ENCODE measurements at places on chromosomes 2 and 18.
A peak's percentile ranks its signal among the peaks of the same experiment; 100 is the strongest.

- DNase-seq, result no peak
Observed at GRCh38 chr2:134202371-134202770, 51.5 kb upstream of the MGAT5 start.

GRCh38 chr18:63292831-63293683, 26.5 kb downstream of the BCL2 start:
- no peak for DNase-seq

- no peak for DNase-seq
Observed at GRCh38 chr2:217953531-217953932, 49.3 kb downstream of the TNS1 start.

DNA sequence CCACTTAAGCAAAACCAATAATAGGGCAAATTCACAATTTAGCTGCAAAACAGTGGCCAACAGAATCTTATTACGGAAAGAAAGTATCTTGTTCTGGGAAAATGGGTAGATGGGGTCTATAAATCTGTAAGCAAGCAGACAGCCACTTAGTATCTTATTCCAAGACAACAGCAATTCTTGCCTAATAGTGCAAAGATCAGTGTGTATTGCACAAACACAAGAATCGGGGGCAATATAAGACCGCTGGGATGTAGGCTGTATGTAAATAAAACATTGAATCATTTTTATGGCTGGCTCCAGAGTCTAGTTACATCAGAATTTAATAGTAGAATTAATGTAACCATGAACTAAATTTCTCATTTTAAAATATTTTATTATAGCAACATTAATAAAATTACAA, 85.6 kb downstream of the FBXO15 start:
- DNase-seq, result no peak

DNA sequence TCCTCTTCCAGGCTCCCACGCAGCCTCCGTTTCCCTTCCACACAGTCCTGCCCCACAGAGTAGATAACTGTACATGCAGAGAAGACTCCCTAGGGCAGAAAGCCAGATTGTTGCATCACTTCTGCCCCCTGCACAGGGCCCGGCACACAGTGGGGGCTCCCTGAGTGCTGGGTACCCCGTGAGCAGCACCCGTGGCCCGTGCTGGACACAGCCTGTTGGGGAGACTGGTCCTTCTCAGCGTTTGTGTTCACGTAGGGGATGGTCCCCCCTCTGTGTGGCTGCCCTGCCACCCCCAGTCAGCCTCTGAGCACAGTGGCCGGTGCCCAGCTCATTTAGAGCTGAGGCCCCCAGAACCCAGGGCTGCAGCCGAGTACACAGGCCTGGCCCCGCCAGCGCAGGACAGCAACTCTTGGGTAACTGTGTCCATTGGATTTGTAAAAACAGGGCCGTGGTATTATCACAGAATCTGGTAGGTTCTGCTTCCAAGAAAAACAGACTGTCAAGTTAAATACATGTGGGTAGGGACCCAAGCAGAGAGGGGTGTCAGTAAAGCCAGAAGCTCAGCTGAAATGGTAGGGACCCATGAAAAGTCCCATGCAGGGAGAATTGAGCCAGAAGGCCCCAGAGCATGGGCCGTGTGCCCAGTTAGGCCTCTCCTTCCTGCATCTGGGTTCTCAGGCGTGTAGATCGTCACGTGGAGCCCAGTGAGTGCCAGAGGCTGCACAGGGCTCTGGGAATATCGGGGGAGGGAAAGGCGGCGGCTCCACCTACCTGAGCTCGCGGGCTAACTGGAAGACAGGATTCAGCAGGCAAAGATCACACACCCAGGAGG, 257.3 kb downstream of the ATAD2B start:
- peak; percentile 11 for DNase-seq

DNA sequence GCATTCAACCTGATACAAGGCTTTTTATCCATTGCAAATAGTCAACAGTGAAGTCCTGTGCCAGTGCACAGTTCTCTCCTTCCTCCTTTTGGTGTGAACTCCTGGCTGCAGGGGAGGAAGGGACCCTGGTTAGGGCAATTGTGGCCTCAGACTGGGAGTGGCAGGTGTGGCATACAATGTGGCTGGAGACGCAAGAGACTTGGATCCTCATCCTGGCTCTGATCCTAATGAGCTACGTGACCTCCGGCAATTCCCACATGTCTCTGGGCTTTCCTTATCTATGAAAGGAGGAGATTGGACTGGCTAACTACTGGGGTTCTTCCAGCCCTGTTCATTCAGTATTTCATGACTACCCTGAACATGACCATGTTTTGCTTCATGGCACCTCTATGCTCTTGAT, 10.5 kb upstream of the IL1A start:
- no peak for DNase-seq

- DNase-seq, result no peak
Observed at GRCh38 chr2:234954551-234954992, 2.8 kb downstream of the SH3BP4 start.

DNA sequence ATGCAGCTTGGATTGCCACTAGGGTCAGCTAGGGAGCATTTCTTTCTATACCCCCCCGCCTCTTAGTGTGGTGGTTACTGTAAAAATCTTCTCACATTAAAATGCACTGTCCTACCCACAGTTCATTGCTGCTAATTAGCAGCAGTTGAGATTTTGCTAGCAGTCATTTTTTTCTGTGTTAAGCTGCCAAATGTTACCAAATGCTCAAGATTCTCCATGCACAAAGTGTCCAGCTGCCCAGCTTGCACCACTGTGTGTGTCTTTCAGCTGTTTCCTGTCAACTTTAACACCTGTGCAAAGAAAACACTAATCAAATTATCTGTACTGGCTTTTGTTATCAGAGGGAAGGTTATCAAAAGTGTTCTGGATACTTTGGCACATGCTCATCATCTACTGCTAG, 679.3 kb downstream of the NR4A2 start:
- DNase-seq, result peak; percentile 40

DNA sequence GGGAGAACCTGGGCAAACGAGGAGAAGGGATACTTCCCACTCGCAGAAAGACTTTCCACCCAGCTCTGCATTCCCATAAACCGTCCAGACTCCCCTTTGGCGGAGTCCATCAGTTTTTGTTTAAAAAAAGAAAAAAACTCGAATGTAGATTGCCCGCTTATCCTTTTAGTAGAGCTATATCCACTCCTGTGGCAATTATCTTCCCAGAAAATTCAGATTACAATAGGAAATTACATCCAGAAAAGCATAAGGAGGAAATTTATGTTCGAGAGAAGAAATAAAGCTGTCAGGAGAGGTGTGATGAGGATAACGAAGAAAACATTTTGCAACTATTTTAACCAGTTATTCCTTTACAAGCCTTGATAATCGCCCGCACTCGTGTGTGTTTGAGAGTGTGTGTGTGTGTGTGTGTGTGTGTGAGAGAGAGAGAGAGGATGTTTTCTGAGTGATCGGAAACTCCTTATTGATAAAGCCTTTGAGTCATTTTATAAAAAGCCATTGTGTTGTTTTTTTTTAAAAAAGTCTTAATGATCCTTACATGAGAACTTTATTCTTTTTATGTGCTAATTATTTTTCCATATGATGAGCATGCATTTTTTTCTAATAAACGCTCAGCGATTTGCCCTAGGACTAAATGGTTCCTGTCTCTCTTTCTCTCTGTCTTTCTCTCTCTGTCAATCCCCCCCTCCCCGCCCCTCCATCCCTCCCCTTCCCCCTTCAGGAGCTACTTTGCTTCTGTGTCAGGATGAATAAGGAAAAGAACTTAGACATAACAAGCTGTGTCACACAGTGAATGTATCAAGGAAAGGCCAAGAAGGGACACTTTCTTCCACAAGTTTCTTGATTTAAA, 1.1 kb upstream of the PPP3R1 start:
- DNase-seq, result no peak

GRCh38 chr2:218865999-218866398, 6.4 kb downstream of the WNT6 start:
- no peak for DNase-seq

DNA sequence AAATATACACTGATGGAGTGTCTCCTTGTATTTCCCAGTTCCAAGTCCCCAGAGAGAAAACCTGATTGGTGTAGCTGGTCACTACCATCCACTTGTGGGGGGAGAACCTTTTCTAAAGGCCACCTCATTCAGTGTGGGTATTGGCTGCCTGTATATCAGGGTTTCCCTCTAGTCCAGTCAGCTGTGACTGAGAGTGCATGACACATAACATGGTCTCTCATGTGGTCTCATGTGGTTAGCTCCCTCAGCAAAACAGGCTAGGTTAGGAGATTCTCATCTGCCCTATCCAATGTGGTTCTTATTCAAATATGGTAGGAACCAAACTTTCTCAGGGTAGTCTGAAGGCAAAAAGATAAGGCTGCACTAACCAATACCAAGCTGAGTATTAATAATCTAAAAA, 4.1 kb upstream of the GORASP2 start:
- no peak for DNase-seq

GRCh38 chr2:49032126-49032525, 122.2 kb downstream of the FSHR start:
- no peak for DNase-seq

- no peak for DNase-seq
Observed at GRCh38 chr2:237264480-237265219, 149.3 kb downstream of the COL6A3 start.

DNA sequence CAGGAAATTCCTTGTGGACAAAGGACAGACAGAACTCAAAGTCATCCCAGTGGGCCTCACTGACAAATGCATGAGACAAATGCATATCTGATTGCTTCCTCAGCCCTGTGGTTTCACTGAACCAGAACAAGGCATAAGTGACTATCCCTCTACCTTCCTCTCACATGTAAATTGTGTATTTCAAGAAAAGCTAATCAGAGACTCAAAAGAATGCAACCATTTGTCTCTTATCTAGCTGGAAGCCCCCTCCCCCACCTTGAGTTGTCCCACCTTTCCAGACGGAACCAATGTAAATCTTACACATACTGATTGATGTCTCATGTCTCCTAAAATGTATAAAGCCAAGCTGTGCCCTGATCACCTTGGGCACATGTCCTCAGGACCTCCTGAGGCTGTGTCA, 102.0 kb upstream of the TMEM200C start:
- DNase-seq, result no peak
